Left cardiac atrium (tissue), 4 donors: ENCODE measurements at places on chromosomes 3 and 15. TPM values are rescaled to one million over a fixed set of nuclear protein-coding genes. Genes with fewer than 3 reads are reported as not detected.

The TMCO5A gene
- not detected for total RNA-seq

DNA sequence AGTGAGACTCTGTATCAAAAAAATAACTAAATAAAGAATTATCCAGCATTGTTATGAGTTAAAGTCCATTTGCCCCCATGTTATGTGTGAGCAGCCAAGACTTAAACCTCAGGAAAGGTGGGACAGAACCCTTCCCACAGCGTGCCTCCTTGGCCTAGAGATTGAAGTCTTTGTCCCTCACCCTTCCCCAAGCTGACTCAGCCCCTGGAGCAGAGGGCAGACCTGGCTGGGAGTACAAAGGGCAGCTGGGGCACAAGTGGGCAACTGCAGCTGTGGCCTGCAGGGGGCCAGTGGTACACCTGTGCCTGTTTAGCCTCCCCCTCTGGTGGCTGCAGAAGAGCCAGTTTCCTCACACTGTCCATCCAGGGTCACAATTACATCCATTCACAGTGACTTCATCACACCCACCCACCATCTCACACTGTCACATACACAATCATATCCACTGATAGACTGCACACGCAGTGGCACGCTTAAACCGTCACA, 940 bp upstream of the ACY1 start:
- no peak for DNase-seq

DNA sequence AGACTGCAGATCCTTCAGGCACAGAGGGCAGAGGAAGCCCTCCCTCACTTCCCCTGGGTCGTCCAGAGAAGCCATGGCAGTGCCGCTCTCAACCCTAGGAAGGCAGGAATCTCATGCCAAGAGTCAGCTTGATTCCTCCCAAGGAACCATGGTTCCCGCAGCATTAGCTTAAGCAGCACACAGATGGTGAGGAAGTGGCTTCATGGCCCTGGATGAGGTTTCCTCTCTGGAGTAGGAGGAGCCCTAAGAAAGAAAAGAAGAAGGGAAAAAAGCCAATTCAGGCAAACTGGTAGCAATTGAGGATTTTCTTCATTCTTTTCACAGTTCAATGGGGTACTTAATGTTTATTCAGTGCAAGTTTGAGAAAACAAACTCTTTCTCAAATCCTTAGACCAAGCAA, 2.9 kb downstream of the RBSN start:
- no peak for DNase-seq

GRCh38 chr15:67085237-67085817, 19.9 kb downstream of the SMAD3 start:
- DNase-seq: no peak

The CCR9 gene
- not detected for total RNA-seq
